Stimulated activated CD4-positive, alpha-beta T cell treated with anti-CD3 and anti-CD28 coated beads, TNF-alpha, amount 100 ng/mL, for 48 hours (primary cell): ENCODE measurements at places on chromosomes 4 and X.

GRCh38 chr4:147809211-147809610 lies 77.3 kb downstream of the ARHGAP10 start:
- DNase-seq, result no peak

- DNase-seq, result no peak
Observed at GRCh38 chrX:110511238-110511637, 152.6 kb downstream of the RTL9 start.

- DNase-seq, result no peak
Observed at GRCh38 chrX:38861489-38861888, 60.2 kb downstream of the MID1IP1 start.

GRCh38 chrX:120534413-120535205 lies 26.2 kb downstream of the CUL4B start:
- no peak for DNase-seq

- DNase-seq, result no peak
Observed at GRCh38 chrX:130770615-130771014, 132.4 kb downstream of the ENOX2 start.

DNA sequence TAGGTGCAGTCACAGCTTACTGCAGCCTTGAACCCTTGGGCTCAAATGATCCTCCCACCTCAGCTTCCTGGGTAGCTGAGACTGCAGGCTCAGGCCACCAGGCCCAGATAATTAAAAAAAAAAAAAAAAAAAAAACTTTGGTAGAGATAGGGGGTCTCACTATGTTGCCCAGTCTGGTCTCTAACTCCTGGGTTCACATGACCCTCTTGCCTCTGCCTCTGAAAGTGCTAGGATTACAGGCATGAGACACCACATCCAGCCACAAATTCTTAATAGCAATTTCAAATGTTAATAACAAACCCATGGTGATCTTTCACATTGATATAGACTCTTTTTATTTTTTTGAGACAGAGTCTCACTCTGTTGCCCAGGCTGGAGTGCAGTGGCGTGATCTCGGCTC lies 12.3 kb upstream of the FGF5 start:
- DNase-seq, result no peak

DNA sequence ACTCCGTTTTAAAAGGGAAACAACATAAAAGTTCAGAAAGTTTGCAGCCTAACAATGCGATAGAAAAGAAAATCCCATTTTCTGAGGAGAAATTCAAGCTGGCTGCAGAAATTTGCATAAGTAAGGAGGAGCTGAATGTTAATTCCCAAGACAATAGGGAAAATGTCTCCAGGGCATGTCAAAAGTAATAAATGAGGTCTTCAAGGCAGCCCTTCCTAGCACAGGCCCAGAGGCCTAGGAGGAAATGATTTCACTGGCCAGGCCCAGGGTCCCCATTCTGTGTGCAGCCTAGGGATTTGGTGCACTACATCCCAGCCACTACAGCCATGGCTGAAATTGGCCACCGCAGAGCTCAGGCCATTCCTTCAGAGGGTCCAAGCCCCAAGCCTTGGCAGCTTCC lies 59.3 kb downstream of the TKTL2 start:
- DNase-seq, result no peak

- DNase-seq, result no peak
Observed at GRCh38 chr4:108991551-108992328, 228.9 kb upstream of the ETNPPL start.

DNA sequence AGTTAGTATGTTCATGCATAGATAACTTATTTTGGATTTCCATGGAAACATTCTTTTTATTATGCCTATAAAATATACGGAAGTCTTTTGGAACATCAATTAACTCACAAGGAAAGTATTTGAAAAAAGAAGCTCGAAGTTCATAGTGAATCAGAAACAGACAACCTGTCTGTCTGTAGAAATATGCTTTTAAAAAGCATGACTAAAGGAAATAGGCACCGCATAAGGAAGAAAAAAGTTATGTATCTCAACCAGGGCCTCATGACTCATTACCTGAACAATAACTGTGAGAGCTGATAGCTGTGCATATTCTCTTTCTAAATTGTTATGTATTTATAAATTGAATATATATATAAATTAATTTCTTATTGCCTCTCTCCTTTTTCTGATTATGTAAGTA lies 324.1 kb downstream of the TLL1 start:
- no peak for DNase-seq

GRCh38 chr4:23770011-23770410 lies 119.8 kb downstream of the PPARGC1A start:
- DNase-seq, result no peak

DNA sequence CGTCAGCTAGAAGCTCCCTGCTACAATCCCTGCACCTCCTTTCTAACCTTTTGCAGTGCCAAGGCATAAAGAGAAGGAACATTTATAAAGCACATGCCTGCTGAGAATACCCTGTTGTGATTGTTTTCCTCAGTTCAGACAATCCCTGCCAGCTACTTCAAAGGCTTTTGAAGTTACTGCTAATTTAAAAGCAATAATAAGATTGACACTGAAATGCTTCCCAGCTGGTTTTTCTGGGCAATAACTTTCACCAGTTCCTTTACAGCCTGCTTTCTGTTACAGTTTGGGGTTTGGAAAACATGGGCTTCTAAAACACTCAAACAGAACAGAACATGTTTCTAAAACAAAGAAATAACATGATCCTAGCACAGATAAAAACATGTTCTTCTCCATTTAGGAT lies 232.3 kb upstream of the CPEB2 start:
- DNase-seq, result no peak

DNA sequence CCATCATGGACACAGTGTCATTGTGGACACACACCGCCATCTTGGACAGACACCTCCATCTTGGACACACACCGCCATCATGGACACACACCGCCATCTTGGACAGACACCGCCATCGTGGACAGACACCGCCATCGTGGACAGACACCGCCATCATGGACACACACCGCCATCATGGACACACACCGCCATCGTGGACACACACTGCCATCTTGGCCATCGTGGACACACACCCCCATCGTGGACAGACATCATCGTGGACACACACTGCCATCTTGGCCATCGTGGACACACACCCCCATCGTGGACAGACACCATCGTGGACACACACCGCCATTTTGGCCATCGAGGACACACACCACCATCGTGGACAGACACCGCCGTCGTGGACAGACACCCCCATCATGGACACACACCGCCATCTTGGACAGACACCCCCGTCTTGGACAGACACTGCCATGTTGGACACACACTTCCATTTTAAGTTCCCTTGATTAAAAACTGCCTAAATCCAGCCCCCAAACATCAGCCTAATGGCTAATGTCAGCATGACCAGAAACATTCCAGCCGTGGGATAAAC lies 9.1 kb downstream of the ASMTL start:
- DNase-seq, result no peak

DNA sequence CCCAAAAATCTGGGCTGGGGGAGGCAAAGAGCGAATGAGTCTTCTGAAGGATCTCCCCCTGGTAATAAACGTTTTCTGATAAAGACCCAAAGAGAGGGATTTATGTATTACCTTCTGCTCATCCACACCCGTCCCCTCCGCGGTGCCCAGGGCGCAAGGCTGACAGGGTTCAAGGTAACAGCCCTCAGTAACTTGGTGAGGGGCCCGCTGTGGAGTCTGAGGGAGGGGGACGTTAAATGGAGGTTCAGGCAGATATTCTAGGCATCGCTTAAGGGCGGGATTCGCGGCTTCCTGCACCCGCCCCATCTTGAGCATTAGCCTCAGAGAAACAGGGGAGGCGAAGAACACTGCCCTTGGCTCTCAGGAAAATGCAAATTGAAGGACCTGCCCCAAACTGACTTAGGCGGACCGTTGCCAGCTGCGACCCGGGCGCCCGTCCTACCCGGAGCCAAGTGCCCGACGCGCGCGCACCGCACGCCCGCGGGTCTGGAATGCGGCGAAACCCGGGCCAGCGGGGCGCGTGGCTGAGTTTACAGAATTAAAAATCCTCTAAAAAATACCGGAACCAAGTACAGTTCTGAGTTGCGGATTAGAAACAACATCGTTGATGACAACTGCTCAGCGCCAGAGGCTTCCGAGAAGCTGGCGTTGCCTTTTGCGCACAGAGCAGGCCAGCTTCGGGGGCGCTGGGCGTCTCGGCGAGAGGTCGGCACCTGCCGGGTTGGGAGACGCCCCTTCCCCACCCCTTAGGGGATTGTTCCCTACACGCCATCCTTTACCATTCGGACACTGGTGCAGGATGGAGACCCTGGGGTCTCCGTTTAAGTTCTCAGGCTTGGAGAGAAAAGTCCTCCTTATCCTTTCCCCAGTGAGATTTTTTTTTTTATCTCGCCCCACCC lies 2.8 kb downstream of the HELT start:
- no peak for DNase-seq

GRCh38 chrX:4059893-4060292 lies 346.4 kb upstream of the PRKX start:
- no peak for DNase-seq

DNA sequence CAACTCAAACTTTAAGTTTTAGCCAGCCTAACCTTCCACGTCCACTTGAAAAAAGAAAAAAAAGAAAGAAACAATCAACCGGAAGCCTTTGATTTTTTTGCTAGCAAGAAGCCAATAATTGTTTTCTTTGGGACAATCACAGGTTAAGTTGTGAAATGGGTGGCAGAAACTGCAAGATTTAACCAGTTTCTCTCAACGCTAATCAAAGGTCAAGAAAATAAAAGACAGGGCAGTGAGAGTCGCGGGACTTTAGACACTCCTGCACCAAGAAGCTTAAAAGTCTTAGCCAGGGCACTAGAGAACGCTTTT lies 1.0 kb downstream of the ACSL1 start:
- no peak for DNase-seq

GRCh38 chr4:164753873-164754488 lies at the start of gene SMIM31:
TSS of gene SMIM31 (plus strand) at chr4:164754131. CDS start at chr4:164770444, 16,313 bp downstream.
- no peak for DNase-seq

GRCh38 chr4:52861879-52862616 lies at the start of gene RASL11B:
TSS of gene RASL11B (plus strand) at chr4:52862317. CDS start at chr4:52862508, 191 bp downstream.
- peak; percentile 79 for DNase-seq

- no peak for DNase-seq
Observed at GRCh38 chr4:164935363-164935762, 42.1 kb downstream of the TRIM61 start.

- DNase-seq, result no peak
Observed at GRCh38 chrX:18368402-18368801, 13.9 kb upstream of the SCML2 start.

DNA sequence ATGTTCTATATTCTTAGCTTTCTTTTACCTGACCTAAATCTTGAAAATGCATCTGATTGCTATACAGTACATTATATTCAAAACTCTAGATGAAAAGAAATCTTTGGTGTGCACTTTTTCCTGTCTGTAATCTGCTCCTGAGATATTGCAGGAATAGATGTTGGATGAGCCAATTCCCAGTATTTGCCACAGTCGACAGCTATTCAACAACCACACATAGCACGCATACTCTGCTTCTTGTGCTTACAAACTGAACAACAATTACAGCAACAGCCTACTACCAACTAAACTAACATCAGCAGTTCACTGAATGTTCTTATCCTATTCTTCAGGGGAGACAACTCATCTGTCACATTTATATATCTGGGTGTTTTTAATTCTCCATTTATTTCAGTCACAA lies 573.9 kb upstream of the GRID2 start:
- no peak for DNase-seq

DNA sequence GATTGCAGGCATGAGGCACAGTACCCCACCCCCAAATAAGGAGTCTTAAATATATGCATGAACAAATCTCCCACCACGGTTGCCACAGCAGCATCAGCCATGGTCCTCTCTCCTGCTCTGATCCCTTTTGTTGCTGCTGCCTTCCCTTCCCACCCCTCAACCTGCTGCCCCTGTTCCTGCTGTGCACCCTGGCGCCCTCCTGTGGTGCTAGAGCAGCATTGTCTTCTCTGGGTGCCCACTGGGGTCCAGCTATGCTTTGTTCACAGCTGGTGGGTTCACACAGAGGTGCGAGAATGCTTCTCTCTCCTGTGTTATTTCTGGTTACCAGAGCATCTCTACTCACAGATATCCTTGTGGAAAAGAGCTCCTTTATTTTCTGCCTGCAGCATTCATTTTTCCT lies 116.2 kb downstream of the GATB start:
- no peak for DNase-seq

DNA sequence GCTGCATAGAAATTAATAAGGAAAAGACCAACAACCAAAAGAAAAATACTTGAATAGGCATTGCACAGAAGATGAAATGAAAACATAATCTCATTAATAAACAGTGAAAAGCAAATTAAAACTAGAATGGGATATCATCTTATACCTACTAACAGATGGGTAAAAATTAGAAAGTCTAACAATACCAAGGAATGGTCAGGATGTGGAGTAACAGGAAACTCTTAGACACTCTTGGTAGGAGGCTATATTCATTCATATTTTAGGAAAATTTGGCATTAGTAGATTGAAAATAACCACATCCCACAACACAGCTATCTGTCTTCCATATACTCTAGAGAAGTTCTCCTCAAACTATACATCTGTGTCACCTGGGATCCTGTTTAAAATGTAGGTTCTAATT lies 36.3 kb downstream of the SEC24B start:
- no peak for DNase-seq

GRCh38 chr4:156158747-156159146 lies 205.1 kb upstream of the CTSO start:
- DNase-seq, result no peak

DNA sequence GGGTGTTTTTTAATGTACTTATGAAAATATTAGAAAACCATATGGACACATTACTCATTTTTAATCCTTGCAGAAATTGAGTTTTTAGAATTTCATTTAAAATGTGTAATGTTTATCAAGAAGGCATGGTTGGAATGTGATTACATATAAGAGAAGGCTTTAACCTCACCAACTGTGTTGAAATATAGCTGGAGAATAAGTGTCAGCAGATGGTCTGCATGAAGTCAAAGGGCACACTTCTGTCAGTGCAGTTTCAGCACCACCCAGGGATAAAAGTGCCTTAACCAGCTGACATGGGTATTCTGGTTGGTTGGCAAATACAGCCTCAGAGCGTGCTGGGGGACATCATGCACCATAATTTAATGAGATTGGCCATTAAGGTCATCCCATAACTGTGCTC lies 21.2 kb upstream of the ANTXR2 start:
- no peak for DNase-seq

DNA sequence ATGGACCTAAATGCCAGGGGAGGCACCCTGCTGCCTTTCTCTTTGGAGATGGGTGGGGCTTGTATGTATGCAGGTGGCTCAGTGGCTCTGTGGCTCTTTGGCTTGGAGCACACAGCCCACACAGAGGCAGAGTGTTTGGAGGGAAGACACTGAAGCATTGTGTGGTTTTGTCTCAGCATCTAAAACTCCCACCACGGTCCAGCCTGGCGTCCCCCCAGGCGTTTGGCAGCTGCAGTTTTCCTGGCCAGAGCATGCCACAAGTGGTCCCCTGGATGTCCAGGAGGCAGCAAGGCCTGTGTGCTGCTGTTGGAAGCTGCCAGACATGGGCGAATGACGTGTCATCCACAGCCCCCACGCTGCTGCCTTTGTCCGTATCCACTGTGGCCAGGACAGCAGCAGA lies 32.2 kb upstream of the PSAPL1 start:
- no peak for DNase-seq
